Right atrium auricular region (tissue), 2 donors: ENCODE measurements at places on chromosomes 5 and 9.

- DNase-seq: no peak
Measured at GRCh38 chr9:38440516-38440915, 16.3 kb upstream of the IGFBPL1 start.

- no peak for DNase-seq
Measured at GRCh38 chr5:164608507-164608906, 1103.1 kb downstream of the MAT2B start.

DNA sequence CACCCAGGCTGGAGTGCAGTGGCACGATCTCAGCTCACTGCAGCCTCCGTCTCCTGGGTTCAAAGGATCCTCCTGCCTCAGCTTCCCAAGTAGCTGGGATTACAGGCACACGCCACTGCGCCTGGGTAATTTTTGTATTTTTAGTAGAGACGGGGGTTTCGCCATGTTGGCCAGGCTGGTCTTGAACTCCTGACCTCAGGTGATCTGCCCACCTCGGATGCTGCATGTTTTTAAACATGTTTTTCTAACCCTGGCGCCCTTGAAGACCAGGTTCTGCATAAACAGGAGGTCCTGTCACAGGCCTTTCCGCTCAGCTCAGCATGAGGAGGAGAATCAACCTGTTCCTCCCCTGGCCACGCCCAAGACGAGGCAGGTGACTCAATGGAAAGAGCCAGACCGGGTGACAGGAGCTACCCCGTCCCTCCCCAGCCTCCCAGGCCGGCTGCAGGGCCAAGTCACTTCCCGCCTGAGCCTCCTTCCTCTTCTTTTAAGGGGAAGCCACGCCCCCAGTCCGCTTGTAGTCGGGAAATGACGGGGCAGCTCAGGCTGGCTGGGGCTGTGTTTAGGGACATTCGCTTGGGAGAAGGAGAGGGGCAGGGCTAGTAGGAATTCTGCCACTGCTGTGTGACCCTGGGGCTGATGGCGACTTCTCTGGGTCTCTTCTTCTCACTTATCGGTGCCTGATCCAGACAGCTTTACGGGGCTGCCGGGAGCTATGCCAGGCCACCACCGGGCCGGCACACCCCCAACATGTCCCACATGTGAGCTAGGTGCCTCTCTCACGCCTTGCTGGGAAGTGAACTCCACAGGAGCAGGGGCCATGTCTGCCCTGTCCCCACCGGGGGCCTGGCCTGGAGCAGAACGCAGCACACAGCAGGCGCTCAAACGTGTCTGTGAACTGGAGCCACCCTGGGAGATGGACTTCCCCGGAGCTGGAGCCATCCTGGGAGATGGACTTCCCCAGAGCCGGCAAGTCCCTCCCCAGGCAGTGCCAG lies 6.1 kb downstream of the NOTCH1 start:
- DNase-seq: peak; percentile 96

DNA sequence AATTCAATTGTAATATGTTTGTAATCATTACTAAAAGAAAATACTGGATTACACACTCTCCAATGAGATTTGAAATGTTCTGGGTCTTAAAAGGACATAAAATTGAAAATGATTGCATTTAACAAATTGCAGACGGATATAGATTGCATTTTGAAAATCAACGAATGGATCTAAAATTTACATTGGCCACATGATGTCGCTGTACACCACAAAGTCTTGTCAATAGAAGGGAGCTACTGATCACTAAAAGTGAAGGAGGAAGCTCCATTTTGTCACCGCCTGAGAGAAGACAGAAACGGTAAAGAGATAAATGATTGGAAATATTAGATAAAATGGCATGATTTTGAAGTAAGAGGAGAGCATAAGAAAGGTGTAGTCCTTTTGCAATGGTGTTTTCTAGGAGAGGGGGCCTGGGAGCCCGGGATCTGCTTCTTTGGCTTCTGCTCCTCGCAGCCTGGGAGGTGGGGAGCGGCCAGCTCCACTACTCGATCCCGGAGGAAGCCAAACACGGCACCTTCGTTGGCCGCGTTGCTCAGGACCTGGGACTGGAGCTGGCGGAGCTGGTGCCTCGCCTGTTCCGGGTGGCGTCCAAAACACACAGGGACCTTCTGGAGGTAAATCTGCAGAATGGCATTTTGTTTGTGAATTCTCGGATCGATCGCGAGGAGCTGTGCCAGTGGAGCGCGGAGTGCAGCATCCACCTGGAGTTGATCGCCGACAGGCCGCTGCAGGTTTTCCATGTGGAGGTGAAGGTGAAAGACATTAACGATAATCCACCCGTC lies at the start of gene PCDHA1:
PCDHA1 (plus strand) TSS at position 236 of the 782 bp plus-strand sequence.
- no peak for DNase-seq
